NCI-H2029 (cell line): ENCODE measurements at places on chromosomes 5 and 9.

GRCh38 chr5:97101189-97101910 lies 41.1 kb downstream of the LIX1 start:
- no peak for DNase-seq

DNA sequence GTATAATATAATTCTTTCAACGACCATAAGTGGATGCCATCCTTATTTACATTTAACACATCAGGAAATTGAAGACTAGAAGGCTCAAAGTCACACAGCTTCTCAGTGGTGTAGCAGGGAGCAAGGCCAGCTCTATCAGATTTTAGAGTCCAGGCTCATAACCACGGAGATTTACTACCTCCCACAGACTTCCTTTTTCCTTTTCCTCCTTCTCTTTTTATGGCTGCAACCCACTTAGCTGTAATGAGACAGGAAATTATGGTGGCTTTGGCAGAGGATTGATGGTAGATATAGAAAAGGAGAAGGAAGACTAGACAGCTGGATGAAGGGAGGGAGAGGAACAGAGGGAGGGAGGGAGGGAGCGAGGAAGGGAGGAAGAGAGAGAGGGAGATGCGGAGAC lies 47.4 kb downstream of the SPEF2 start:
- DNase-seq, result no peak

DNA sequence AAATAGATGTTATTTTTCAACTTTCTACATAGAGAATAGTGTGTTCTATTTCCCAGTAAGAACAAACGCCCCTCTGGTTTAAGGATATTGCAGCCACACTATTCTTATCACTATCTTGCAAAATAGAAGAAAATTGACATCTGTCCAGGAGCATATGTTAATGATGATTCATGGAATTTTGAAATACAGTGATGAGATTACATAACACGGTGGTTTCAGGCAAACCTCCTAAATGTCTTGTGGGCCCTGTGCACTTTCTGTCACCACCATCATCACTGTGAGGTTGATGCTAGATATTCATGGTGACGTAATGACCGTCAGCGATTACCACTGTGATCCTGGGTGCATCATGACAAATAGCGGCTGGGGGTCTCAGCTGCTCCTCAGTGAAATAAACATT lies 48.1 kb downstream of the CFAP90 start:
- no peak for DNase-seq

GRCh38 chr5:56557198-56557597 lies 258.2 kb upstream of the MAP3K1 start:
- no peak for DNase-seq

- DNase-seq, result no peak
Observed at GRCh38 chr5:20618340-20618739, 630.3 kb upstream of the CDH18 start.

GRCh38 chr5:32916648-32917047 lies 205.5 kb downstream of the NPR3 start:
- no peak for DNase-seq

DNA sequence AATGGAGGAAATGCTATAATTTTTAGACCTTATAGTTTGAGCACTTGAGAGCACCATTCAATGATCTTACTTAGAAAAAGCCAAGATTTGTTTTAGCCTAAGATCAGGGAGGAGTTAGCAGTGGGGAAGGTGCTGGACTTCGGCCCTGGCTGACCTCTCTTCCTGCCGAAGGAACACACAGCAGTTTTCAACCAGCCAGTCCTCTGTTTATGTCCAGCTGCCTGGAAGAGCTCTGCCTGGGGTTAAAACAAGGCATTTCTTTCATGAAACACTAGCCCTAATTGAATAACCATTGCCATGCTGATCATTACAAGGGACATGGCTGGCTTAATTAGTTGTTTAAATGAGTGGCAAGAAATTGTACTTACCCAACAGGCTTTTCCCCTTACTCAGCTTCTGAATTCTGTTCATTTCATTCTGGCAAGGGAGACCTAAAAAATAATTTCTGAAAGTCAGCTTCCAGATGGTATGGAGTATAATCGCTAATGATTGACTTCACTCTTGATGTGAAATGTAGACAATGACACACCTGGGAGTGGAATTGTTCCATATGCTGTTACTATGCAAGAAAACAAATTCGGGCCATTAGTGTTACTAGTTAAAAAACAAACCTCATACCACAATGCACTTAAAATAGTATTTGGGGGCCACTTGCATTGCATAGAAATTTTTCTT lies 514.2 kb downstream of the SPOCK1 start:
- no peak for DNase-seq

DNA sequence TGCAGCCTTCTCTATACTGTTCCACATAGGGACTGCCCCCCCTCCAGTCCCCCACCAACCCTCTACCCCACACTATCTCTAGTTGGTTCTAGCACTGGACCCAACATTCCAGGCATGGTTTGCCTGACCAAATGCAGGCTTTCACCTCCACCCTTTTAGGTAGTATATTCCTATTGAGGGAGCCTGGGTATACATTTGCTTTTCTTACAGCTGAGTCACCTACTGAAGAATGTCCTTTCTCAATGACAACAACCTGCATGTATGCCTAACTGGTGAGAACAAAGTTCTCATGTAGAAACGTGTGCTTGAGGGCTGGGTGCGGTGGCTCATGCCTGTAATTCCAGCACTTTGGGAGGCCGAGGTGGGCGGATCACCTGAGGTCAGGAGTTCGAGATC lies 8.2 kb downstream of the TNIP1 start:
- DNase-seq, result no peak

- no peak for DNase-seq
Observed at GRCh38 chr5:90214991-90215390, 194.6 kb downstream of the CETN3 start.

GRCh38 chr5:75460942-75461610 lies 50.4 kb downstream of the CERT1 start:
- no peak for DNase-seq
